ENCODE measurements at places on chromosomes 7 and 10. TPM values are rescaled to one million over a fixed set of nuclear protein-coding genes. Genes with fewer than 3 reads are reported as not detected.

- DNase-seq: no peak
- H3K36me3 ChIP-seq: no peaks in the 10 kb centered on the region
Observed at GRCh38 chr10:122293156-122293960, 22.3 kb downstream of the BTBD16 start.

- H3K27me3 ChIP-seq: peaks cover 46% of the 10 kb centered on the region
- H3K4me3 ChIP-seq: no peak overlapping the region
- peaks cover 7% of the 10 kb centered on the region for H3K4me1 ChIP-seq
Observed at GRCh38 chr7:121874298-121874697, 1.3 kb downstream of the PTPRZ1 start.

DNA sequence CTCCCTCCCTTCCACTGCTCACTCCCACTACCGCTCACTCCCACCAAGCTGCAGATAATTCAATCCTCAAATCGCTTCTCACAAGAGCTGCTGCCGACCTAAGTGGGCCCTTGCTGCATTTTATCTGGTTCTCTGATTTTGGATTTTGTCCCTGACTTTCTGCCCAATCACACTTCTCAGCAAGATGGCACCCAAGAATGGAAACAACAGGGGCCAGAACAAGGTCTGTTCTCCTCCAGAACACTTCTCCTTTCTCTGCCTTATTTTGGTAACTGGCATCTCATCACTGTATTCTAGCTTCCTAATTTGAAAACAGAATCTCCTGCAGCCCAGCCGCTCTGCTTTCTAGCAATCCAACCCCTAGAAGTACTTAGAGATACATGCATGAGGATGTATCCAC is 172.8 kb downstream of the GRID1 start:
- H3K4me3 ChIP-seq: no peak overlapping the region
- no peaks in the 10 kb centered on the region for H3K36me3 ChIP-seq
- H3K27ac ChIP-seq: no peak overlapping the region
- H3K27me3 ChIP-seq: peaks cover 42% of the 10 kb centered on the region
- H3K4me1 ChIP-seq: no peaks in the 10 kb centered on the region

Gene PRF1
- 5.4 TPM for polyA plus RNA-seq

Gene ZYX
- polyA plus RNA-seq: 21.4 TPM

Data from naive B cell (primary cell).